Heart right ventricle (tissue), 16 donors: ENCODE measurements at places on chromosomes 16 and 17. TPM values are rescaled to one million over a fixed set of nuclear protein-coding genes. Genes with fewer than 3 reads are reported as not detected.
A peak's percentile ranks its signal among the peaks of the same experiment; 100 is the strongest.

DNA sequence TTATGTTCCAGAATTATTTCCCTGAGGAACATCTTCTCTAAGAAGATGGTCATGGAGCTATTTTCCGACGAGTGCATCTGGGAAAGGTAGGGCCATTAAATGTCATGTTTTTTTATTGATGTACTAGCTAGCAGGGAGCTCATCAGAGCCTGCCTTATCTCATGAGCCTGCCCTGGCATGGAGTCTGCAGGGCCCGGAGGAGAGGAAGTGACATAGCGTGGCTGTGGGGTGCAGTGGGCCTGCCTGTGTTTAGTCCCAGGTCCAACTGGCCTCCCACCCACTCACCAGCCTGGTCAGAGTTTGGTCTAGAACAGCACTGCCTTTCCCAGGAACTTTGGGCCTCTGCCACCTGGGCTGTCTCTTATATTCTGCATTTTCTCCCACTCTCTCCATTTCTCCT, 389.8 kb downstream of the SNX29 start:
- no peaks in the 10 kb centered on the region for H3K36me3 ChIP-seq
- no peak overlapping the region for H3K27ac ChIP-seq
- no peak for DNase-seq
- no peaks in the 10 kb centered on the region for H3K27me3 ChIP-seq
- H3K4me1 ChIP-seq: peaks cover 15% of the 10 kb centered on the region

Gene SLC38A7
- total RNA-seq: 34.8 TPM

Gene C17orf78
- not detected for total RNA-seq

- no peaks in the 10 kb centered on the region for H3K27me3 ChIP-seq
- H3K4me3 ChIP-seq: no peak overlapping the region
- no peaks in the 10 kb centered on the region for H3K4me1 ChIP-seq
- H3K36me3 ChIP-seq: no peaks in the 10 kb centered on the region
- DNase-seq: no peak
- no peak overlapping the region for H3K27ac ChIP-seq
Observed at GRCh38 chr16:65260746-65261145, 138.9 kb upstream of the CDH11 start.

Gene PERCC1
- total RNA-seq: 0.61 TPM

DNA sequence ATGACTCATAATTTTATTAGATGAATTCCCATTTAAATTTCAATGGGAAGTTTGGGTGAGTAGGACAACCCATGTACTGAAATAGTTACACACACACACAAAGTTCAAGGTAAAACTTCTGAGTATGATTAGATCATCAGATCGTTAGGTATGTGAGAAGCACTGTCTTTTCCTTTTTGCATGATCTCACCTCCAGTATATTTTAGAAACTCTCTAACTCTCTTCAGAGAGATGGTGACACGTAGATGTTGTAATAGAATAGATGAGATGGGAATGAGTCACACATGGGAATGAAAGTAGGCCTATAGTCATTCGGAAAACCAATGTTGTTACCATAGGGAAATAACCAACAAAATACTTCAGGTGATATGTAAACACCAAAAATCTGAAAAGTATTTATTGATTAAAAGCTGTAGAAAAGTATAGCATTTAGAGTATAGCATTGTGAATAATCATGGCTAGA, 22.2 kb downstream of the KRT23 start:
- H3K36me3 ChIP-seq: no peaks in the 10 kb centered on the region
- no peak overlapping the region for H3K4me3 ChIP-seq
- H3K27me3 ChIP-seq: no peaks in the 10 kb centered on the region
- DNase-seq: no peak

DNA sequence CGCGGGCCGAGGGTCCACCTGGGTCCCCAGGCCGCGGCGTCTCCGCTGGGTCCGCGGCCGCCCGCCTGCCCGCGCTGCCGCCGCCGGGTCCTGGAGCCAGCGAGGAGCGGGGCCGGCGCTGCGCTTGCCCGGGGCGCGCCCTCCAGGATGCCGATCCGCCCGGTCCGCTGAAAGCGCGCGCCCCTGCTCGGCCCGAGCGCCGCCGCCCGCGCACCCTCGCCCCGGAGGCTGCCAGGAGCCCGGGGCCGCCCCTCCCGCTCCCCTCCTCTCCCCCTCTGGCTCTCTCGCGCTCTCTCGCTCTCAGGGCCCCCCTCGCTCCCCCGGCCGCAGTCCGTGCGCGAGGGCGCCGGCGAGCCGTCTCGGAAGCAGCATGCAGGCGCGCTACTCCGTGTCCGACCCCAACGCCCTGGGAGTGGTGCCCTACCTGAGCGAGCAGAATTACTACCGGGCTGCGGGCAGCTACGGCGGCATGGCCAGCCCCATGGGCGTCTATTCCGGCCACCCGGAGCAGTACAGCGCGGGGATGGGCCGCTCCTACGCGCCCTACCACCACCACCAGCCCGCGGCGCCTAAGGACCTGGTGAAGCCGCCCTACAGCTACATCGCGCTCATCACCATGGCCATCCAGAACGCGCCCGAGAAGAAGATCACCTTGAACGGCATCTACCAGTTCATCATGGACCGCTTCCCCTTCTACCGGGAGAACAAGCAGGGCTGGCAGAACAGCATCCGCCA, 504 bp downstream of the FOXC2 start:
- peak; percentile 41 for DNase-seq
- H3K27me3 ChIP-seq: peaks cover 9% of the 10 kb centered on the region
- H3K4me1 ChIP-seq: peaks cover 32% of the 10 kb centered on the region
- no peaks in the 10 kb centered on the region for H3K36me3 ChIP-seq
- peak overlapping the region; percentile 80 for H3K27ac ChIP-seq

DNA sequence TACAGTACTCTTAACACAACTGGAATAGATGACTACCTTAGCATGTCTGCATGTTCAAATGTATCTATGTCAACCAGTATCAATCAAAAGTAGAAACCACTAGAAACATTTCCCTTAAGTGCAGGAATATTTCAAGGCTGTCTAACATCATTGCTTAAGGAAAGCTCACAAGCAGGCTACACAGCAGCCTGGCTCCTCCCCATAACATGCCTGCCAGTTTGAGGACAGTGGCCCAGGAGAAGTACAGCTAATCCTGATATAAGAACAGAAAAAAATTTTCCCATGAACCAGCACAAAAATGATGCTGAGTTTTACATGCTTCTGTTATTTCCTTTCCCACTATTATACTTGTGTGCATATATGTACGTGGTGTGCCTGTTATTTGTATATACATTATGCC, 175.1 kb downstream of the MYO1D start:
- H3K27me3 ChIP-seq: no peaks in the 10 kb centered on the region
- no peaks in the 10 kb centered on the region for H3K36me3 ChIP-seq
- no peak overlapping the region for H3K4me3 ChIP-seq
- no peak overlapping the region for H3K27ac ChIP-seq
- DNase-seq: no peak
- H3K4me1 ChIP-seq: no peaks in the 10 kb centered on the region

DNA sequence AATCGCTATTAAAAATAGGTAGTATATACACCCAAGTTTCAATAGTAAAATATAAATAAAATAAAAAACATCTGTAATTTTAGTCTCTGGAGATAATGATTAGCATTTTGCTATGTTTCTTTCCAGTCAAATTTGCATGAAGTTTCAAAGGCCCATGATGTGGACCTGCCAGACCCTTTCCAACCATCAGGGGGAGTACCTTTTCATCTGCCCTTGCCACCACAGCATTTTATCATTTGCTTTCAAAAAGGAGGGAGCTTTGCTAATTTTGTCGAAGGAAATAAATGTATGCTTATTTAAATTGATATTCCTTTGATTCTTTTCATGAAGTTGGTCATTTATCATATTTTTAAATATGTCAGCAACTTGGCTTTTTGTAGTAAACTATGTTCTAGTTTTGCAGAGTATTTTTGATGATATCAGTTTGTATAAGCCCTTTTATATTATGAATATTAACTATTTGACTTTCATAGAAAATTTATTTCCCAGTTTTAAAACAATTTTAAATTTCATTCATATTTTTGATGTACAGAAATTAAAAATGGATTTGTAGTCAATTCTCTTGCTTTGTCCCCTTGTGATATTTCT, 115.2 kb upstream of the NETO2 start:
- H3K4me1 ChIP-seq: no peaks in the 10 kb centered on the region
- no peak overlapping the region for H3K27ac ChIP-seq
- no peaks in the 10 kb centered on the region for H3K27me3 ChIP-seq
- peaks cover 36% of the 10 kb centered on the region for H3K36me3 ChIP-seq

- H3K4me3 ChIP-seq: no peak overlapping the region
- no peak overlapping the region for H3K27ac ChIP-seq
- H3K36me3 ChIP-seq: no peaks in the 10 kb centered on the region
- no peak for DNase-seq
Observed at GRCh38 chr17:31587462-31587861, 196.0 kb downstream of the RAB11FIP4 start.

Gene CSH2
- not detected for total RNA-seq

Gene TPPP3
- total RNA-seq: 8.7 TPM
